Hepatic stellate cell (primary cell): ENCODE measurements at places on chromosomes 5 and 9.

DNA sequence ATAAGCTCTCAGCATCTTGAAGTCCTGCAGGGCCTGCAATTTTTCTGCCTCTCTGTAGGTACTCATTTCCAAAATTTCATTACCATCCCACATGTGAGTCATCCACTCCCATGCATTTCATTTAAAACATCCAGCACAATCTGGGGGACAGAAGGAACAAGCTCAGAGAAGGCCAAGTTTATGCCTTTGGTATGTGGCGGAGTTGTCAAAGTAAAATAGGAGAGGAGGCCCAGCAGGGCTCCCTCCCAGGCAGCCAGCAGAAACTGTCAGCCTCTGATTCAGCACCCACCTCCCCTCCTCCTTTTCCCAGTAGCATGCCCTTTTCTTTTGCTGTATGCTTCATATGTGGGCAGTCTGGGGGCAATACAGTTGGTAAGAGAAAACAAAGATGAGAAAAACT is 126.4 kb upstream of the ZNF366 start:
- peak; percentile 34 for DNase-seq

GRCh38 chr5:23269981-23270380 is 237.4 kb upstream of the PRDM9 start:
- no peak for DNase-seq

- no peak for DNase-seq
Observed at GRCh38 chr9:105079457-105079856, 151.5 kb upstream of the ABCA1 start.

- no peak for DNase-seq
Observed at GRCh38 chr5:149857499-149857898, 87.1 kb downstream of the PDE6A start.

GRCh38 chr5:135079760-135080159 is 45.7 kb upstream of the PITX1 start:
- DNase-seq, result no peak

DNA sequence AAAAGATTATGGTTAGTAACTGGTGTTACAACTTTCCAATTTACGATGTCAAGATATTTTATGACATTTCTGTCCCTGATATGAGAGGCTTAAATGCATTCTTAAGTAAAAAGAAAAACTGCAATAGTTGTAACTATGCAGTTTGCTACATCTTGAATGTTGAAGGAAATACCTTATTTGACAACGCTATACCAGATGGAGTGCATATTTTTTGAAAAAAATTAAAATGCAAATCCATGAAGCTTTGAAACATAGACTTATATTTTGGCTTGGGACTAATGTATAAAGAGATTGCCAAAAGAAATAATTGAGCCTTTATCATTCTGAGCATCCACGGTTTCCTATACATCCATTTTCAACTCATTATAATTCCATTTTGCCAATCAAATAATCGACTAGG is 579.4 kb downstream of the TAF11L14 start:
- no peak for DNase-seq

GRCh38 chr5:16465544-16466432 is at the start of gene ZNF622:
Gene ZNF622 (minus strand): TSS chr5:16465800. CDS start chr5:16465665, 135 bp downstream.
- peak; percentile 77 for DNase-seq

DNA sequence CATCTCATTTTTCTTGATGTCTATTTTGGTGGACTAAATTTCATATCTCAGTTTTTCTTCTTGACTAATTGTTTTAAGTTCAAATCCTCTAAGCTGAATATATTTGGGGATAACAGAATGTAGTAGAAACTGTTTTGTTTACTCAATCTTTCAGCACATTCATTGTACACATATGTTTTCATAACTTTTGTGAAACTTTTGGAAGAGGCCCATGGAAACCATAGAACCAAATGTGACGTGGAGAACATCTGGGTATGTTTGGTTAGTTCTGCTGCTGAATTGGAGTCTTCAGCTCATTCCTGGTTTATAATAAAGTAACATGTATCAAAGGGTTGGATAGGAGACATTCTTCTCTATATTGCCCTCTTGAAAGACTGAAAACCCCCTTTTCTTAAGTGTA is 88.4 kb downstream of the CCDC171 start:
- DNase-seq, result no peak

GRCh38 chr9:27701016-27701415 is 127.7 kb upstream of the C9orf72 start:
- no peak for DNase-seq
